ENCODE measurements at places on chromosomes 5 and 9. TPM values are rescaled to one million over a fixed set of nuclear protein-coding genes. Genes with fewer than 3 reads are reported as not detected.
A peak's percentile ranks its signal among the peaks of the same experiment; 100 is the strongest.

- no peak for DNase-seq
Observed at GRCh38 chr5:167945542-167946384, 345.7 kb upstream of the WWC1 start.

DNA sequence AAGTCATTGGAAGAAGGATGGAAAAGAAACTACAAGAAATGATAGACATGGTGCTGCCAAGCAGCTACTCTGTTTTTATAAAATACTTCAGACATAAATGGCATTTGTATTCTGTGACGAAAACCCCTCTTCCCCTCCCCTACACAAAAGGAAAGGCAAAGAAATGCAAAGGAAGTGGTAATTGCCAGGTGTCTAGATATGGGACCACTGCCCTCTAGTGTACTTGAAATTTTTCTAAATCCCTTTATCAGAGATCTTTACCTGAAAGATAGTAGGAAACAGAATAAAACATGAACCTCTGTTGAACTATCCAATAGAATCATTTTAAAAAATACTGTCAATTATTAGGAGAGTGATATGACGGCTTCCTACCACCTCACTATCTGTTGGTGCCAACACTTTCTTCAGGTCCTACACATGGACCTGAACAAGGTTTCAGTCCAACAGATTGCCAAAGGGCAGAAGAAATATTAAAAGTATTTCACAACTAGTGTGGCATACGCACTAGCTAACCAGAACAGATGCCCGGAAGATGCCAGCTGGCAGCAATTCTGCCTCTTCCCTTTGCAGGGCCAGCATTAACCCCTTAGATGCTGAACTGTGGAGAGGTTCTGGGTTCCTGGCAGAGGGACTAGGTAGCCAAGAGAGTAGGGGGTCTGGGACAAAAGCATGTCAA is 104.1 kb downstream of the TSSK1B start:
- peak; percentile 23 for DNase-seq

- DNase-seq = peak; percentile 54
Observed at GRCh38 chr9:128068386-128069205, 564 bp downstream of the SLC25A25 start.

GDF9 gene
- total RNA-seq = 0.26 TPM

DNA sequence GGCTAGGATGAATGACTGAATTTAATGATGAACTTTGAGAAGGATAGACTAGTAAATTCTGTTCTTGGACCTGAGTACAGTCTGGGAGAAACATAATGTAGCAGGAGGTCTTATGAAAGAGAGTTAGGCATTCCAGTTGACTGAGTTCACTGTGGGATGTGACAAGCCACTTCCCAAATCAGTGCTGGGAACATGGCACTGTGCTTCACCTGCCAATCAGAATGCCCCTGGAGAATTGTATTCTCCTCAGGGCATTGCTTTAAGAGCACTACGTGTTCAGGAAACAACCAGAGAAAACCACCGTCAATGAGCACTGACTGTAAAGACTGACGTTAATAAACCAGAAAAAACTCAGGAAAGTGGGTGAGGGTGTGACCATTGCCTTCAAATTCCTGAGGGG is 1.2 kb downstream of the CCDC107 start:
- DNase-seq = no peak

SURF6 gene
- total RNA-seq = 20.8 TPM

DNA sequence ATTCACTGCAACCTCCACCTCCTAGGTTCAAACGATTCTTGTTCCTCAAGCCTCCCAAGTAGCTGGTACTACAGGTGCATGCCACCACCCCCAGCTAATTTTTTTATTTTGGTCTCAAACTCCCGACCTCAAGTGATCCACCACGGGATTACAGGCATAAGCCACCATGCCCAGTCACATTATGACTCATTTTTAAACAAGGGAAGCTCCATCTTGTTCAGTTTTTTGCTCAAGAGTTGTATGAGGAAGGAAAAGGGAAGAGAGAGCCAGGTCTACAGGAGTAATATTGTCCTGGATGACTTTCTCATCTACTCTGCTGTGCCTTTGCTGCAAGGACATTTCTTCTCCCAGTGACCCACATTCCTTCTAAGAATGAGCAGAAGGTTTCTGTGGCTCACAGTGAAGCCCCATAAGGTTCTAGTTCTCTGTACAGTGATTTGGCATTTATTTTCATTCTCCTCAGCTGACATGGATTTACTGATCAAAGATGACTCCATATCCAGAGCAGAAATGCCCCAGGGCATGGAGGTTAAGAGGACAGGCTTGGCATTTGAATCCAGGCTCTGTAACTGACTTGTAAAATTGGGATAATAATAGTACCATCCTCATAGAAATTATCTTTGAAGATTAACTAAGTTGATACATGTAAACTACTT is 153.5 kb downstream of the CDH6 start:
- no peak for DNase-seq

SLC6A7 gene
- not detected for total RNA-seq

GRCh38 chr9:117543089-117543488 is 128.2 kb upstream of the ASTN2 start:
- DNase-seq = no peak

DNA sequence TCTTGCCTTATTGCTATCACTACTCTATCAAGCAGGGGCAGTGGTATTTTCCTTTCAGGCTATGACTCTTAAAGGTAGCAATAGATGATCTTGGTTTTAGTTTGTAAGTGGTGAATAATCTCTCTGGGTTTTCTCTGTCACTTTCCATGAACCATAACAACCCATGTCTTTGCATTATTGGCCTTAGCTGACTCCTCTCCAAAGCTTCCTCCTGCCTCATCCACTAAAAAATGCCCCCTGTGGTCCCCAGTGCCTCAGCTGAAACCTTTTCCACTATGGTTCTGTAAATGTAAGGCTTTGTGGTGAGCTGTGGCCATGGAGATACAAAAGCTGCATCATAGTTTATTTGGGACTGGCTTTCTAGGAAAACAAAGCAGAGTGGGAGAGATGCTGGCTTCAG is 128.8 kb downstream of the GPBP1 start:
- DNase-seq = no peak

DNA sequence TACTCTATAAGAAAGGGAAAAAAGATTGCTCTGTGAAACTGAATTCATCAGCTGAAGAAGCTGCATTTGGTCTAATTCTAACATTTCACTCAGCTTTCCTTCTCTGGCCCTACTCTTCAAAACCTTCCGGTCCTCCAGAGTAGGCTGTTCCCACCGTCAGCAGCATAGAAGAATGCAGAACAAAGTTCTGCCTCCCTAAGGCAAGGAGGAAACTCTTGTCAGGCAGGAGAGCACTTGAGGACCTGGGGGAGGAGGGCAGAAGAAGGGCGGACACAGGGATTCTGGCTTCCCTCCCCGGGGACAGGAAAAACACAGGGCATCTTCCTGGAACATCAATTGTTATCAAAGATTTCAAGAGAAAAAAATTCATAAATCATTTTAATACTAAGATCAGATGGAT is 69.2 kb upstream of the SHB start:
- DNase-seq = no peak

- peak; percentile 22 for DNase-seq
Observed at GRCh38 chr9:4235871-4236804, 63.7 kb downstream of the GLIS3 start.

DNA sequence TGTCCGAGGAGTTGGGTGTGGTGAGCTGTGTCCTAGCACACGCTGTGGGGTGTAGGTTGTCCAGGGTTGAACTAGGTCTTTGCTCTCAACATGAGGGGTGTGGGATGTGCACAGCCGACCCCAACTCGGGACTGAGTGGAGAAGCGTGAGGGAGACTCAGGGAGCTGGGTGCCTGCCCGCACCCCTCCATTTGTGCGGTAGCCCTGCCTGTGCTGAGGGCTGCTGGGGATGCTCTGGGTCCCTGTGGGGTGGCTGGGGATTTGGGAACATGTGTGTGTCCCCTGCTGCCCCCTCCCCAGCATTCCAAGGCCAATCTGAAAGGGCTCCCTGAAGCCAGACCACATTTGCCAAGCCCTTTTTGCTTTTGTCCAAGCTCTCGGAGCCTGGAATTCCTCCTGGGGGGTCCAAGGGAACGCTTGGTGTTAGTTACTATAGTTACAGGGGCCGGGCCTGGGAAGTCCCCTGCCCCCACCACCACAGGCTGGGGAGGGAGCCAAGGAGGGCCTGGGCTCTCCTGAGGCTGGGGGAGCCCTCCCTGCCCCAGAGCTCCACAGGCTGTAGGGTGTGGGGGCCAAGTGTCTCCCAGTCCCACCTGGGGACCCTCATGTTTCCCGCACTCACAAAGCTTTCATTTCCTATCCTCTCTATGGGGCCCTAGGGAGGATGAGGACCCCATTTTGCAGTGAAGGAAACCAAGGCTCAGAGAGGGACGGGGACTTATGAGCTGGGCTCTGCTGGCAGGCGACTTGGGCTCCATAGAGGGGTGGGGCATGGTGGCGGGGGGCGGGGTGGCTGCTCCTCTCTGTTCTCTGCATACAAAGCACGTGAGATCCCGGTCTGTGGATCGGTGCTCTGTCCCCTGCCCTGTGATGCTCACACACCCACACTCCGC is 1.1 kb downstream of the CRB2 start:
- no peak for DNase-seq

DNA sequence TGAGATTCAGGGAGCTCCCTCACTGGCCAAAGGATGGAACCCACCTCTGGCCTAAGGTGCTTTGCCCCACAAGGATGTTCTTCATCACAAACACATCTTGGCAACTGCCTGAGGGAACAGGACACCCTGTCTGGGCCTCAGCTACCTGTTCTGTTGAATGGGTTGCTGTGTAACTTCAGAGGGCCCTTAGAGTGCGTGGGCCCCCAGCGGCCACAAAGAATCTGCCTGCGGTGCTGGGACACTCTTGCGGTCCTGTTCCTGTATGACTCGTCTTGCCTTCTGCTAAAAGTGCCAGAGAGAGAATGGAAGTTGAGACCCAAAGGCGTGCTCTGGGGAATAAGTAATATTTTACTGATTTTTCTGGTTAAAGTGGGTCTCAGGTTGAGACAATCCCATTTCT is 14.1 kb upstream of the RPL26L1 start:
- no peak for DNase-seq

DNA sequence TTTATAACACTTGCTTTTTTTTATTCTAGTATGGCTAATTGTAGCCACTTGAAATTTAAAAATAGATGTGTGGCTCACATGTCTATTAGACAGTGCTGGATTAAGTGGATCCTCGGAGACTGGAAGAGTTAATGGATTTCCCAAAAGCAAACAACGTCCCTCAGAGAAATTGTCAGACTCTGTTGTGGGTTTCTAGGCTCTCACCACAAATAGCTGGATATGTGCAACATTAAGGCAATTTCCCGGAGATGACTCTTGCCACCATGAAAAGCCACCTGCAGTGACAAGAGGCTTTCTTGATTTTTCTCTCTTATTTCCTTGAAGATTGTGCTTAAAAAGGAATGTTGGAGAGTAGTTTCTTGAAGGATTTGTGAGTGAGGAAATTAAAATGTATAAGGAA is 43.2 kb downstream of the TMEM167A start:
- no peak for DNase-seq

DNA sequence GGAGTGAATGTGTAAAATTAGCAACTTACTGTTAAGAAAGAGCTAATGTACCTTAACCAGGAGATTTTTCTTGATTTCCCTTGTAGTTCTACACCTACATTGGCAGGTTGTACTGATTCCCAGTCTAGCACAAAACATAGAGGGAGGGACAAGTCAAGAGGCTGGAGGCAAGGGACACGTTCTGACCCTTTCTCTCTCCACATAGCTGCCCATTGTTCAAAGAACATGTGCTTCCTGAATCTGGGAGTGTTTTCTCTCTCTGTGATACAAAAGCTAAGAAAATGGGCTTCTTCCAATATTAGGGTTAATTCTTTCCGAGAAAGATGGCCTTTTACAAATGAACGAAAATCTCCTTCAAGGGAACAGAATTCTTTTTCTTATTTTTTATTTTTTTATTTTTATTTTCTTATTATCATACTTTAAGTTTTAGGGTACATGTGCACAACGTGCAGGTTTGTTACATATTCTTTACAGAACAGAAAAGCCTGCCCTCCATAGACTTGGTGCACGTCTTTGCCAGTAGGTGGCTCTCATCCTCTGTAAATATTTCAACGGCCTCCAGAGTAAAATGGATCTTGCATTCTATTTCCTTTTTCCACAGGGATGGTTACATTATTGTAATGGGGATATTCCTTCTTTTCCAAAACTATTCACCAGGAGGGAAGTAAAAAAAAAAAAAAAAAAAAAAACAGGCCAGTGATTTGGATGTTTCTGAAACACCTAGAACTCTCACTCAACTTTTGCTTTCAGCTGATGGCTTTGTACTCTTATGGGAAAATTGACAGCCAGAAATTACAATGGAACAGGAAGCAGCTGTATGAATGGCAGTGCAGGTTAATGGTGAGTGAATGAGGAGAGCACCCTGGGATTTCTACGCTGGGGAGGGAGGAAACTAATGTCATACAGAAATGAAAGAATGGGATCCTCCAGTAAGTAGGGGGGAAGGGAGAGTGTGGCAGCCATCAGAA is 13.1 kb upstream of the IFNA5 start:
- peak; percentile 33 for DNase-seq

GRCh38 chr9:14379280-14379679 is 65.3 kb upstream of the NFIB start:
- DNase-seq = no peak

- no peak for DNase-seq
Observed at GRCh38 chr5:43785198-43785597, 182.2 kb downstream of the NNT start.

- no peak for DNase-seq
Observed at GRCh38 chr5:109080896-109081295, 328.9 kb downstream of the PJA2 start.

- no peak for DNase-seq
Observed at GRCh38 chr9:71306134-71306533, 184.7 kb upstream of the TRPM3 start.

GLRA1 gene
- not detected for total RNA-seq

DNA sequence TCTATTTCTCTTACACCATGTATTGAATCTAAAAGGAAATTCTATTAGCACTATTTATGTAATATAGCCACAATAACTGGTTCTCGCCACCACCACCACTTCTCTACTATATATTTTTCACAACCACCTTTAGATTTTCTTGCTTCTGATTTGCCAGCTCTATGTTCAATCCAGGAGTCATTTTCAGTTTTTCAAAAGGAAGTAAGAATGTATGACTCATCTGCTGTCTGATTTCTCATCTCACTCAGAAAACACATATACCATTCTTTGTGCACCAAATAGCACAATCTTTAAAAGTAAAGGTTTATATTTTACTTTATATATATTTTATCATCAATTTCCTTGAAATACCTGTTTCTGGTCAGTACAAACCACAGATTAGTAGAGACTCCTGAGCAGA is 1127.5 kb downstream of the TAF11L14 start:
- no peak for DNase-seq

- no peak for DNase-seq
Observed at GRCh38 chr5:178098685-178099084, 14.6 kb upstream of the N4BP3 start.

COL5A1 gene
- total RNA-seq = 14.5 TPM

SLC22A4 gene
- not detected for total RNA-seq

DNA sequence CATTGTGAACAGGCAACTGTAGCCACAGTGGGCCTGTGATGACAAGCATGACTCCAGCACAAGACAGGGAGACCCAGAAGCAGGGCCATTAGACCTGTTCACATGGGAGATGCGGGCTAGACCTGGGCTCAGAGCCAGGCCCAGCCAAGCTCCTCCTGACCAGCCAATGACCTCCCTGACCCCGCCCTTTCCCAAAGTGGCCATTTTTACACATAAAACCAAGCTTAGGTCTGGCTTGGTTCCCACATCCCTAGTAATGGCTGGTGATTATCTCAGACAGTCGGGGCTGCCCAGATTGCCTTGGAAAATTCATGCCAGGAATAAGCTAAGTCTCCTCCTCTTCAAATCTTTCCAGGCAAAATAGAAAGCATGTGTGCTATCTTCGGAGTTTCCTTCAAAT is 94.1 kb downstream of the FRMD3 start:
- no peak for DNase-seq
